ENCODE measurements at places on chromosomes 7 and 10.
A peak's percentile ranks its signal among the peaks of the same experiment; 100 is the strongest.

GRCh38 chr10:99548041-99548530, 15.3 kb downstream of the NKX2-3 start:
- DNase-seq = no peak

GRCh38 chr10:5511231-5511884, 12.0 kb upstream of the CALML5 start:
- DNase-seq = no peak

GRCh38 chr10:125160856-125161706, 718 bp upstream of the CTBP2 start:
- no peak for DNase-seq

GRCh38 chr10:35684586-35684985, 42.5 kb upstream of the FZD8 start:
- no peak for DNase-seq

DNA sequence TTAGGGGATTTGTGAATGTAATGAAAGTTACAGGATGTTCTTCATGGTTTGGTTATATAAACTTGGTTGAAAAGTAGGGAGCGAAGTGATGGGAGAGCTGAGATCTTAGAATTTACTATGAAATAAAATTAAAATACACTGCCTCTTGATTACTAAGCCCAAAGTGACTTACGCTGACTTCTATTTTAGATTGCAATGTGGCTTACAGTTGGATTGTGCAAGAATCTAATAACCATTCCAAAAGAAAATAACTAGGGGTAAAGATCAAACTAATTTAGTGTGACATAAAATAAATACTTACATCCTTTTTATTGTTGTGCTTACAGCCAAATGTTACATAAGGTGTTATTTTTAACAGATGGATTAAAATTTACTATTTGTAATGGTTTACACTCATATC, 15.3 kb downstream of the WNT16 start:
- DNase-seq = no peak

GRCh38 chr7:129041142-129042085, 13.5 kb downstream of the TNPO3 start:
- DNase-seq = no peak

GRCh38 chr7:90655566-90655965, 59.4 kb downstream of the CDK14 start:
- no peak for DNase-seq

- DNase-seq = peak; percentile 19
Observed at GRCh38 chr10:44946205-44946604, 13.4 kb upstream of the RASSF4 start.

- no peak for DNase-seq
Observed at GRCh38 chr10:23859598-23859997, 349.3 kb upstream of the KIAA1217 start.

DNA sequence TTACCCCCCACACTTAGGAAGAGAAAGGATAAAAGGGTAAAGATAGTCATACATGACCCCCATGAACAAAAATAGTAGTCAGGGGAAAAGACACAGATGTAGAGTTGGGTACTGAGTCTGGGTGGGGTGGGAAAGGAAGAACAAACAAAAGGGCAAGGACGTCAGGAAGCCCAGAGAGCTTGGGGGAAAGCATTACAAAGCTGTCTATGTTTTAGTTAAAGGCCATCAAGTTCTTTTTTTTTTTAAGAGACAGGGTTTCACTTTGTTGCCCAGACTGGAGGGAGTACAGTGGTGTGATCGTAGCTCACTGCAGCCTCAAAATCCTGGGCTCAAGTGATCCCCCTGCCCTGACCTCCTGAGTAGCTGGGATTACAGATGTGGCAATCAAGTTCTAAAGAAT, 98.4 kb upstream of the PDLIM1 start:
- DNase-seq = no peak

- peak; percentile 49 for DNase-seq
Observed at GRCh38 chr7:98733036-98733435, 116.0 kb downstream of the NPTX2 start.

GRCh38 chr10:47042199-47042473, 130.9 kb downstream of the PTPN20 start:
- no peak for DNase-seq

DNA sequence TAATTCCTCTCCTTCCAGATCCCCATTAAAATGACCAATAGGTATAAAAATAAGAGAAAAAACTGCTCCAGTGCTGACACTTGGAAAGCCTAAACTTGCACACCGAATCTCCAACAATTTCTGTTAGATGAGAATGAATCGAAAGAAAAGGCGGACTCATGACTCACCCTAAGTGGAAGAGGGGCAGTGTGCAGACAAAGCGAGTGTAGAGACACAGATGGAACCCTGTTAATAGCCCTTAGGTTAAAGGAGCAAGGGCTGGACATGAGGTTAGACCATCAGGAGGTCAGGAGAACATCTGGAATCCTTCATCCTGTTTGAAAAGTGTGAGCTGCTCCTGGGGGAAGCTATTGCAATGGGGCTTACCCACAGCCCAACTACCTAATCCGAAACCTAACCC, 103.4 kb upstream of the GLI3 start:
- no peak for DNase-seq

- no peak for DNase-seq
Observed at GRCh38 chr10:90890347-90890746, 18.6 kb downstream of the RPP30 start.

Measured in NK-92 treated with Interleukin-12 subunit alpha and Interleukin-12 subunit beta, amount 100 ng/mL, for 24 hours (cell line).